ENCODE measurements at places on chromosomes 4 and X.

GRCh38 chr4:11404431-11404830 lies 24.3 kb downstream of the HS3ST1 start:
- no peak for DNase-seq

- no peak for DNase-seq
Observed at GRCh38 chr4:1795299-1796195, 2.5 kb downstream of the FGFR3 start.

GRCh38 chr4:17875402-17876070 lies 64.8 kb downstream of the NCAPG start:
- no peak for DNase-seq

GRCh38 chrX:110242371-110242770 lies 75.5 kb downstream of the AMMECR1 start:
- no peak for DNase-seq

DNA sequence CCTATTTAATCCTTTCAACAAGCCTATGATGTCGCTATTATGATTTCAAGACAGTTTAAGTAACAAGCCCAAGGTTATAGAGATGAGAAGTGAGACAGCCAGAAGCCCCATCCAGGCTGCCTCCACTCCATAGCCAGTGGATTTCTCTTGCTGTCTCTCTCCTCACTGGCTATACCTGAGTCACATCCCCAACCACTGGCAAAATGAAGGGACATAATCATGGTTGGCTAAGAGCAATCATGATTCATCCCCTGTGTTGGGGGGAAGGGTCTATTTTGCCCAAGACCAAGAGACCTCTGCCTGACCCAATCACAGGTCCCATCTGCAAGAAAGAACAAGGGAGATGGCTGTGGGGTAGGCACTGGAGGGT lies 334.9 kb upstream of the GATB start:
- no peak for DNase-seq

DNA sequence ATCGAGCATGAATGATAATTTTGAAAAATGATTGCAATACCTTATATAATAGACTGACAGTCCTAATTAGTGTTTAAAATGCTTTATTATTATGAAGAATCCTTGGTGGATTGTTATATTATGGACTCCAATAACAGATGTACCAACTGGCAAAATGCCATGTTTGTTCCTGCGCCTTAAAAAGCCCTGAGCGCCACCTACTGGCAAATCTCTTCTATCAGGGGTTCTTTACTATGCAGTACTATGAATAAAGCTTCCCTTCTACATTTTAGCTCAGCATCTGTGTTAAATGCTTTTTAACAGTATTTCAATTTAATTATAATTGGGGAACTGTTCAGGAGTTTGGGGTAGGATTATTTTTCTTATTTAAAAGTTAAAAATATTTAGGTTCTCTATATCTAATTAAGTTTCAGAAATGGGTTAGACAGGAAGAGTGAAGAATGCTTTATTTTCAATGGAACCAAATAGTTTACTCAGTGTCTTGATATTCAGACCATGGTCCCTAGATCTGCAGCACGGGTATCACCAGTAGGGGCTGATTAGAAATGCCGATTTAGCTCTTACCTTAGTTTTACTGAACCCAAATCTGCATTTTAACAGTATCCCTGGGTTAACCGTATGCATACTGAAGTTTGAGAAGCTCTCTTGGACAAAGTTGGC lies 20.0 kb downstream of the CFAP97 start:
- DNase-seq = no peak

DNA sequence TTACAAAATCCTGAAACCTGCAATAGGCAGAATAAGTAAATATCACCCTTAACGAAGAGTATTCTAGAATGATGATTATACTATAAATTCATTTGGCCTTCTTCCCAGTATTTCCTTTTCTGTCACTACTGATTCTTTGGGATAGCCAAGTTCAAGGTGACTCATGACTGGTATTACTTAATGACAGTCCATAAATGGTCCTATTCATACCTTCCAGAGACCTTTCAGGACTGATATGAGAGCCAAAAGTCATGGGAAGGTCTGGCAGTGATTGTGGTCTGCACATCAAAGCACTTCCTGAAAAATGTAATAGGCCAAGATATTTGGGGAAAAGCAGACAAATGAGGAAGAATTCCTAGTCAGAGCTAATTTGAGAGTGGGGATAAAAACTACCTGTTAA lies 239.6 kb upstream of the FAM47A start:
- DNase-seq = no peak

- no peak for DNase-seq
Observed at GRCh38 chrX:49039598-49040375, 3.4 kb downstream of the TFE3 start.

- no peak for DNase-seq
Observed at GRCh38 chr4:73053974-73054480, 15.5 kb downstream of the COX18 start.

DNA sequence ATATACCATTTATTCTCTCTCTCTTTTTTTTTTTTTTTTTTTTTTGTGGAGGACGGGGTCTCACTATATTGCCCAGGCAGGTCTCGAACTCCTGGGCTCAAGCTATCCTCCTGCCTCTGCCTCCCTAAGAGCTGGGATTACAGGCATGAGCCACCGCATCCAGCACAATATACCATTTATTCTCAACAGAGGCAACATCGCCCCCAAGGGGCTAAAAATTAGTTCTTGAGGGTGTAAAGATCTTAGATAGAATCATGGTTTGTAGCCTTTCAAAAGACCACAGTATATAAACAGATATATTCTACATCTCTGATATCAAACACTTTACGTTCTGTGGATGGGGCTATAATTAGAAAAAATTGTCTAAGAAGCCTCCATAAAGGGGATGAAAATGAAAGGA lies 39.8 kb upstream of the TCEAL2 start:
- DNase-seq = no peak

- no peak for DNase-seq
Observed at GRCh38 chr4:36758312-36759178, 477.1 kb downstream of the DTHD1 start.

GRCh38 chrX:120262859-120263708 lies 12.5 kb downstream of the ZBTB33 start:
- no peak for DNase-seq

GRCh38 chr4:70515367-70516250 lies 2.8 kb upstream of the AMTN start:
- DNase-seq = no peak

- DNase-seq = no peak
Observed at GRCh38 chrX:38236901-38237615, 16.4 kb upstream of the SRPX start.

DNA sequence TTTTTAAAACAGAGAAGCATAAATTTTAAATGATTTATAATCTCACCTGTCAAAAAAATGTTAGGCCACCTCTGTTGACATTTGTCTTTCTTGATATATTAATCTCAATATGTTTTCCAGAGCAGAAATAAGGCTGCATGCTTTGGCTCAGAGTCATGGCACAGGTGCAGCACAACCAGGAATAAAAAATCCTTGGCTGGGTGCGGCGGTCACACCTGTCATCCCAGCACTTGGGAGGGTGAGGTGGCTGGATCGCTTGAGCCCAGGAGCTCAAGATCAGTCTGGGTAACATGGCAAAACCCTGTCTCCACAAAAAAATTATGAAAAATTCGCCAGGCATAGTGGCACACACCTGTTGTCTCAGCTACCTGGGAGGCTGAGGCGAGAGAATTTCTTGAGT lies 18.1 kb downstream of the CPLX1 start:
- DNase-seq = no peak

Data from cortex of kidney (tissue), 1 donor.